ENCODE measurements at places on chromosomes 5 and 9.
A peak's percentile ranks its signal among the peaks of the same experiment; 100 is the strongest.

DNA sequence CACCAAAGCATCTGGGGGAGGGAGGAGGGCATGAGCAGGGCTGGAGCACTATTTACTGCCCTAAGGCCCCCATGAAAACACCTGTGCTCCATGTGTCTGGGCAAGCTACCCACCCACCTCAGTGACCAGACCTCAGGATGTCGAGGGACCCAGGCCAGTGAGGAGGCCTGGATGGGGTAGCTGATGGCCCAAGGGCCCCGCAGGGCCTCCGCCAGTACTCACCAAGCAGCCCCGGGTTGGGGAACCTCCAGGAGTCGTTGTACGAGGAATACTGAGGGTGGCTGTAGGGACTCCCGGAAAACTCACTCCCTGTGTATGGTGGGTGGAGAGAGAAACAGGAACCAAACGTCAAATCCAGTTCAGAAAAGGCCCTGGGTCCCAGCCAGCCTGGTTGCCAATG, 187.4 kb downstream of the PAX5 start:
- DNase-seq: no peak

DNA sequence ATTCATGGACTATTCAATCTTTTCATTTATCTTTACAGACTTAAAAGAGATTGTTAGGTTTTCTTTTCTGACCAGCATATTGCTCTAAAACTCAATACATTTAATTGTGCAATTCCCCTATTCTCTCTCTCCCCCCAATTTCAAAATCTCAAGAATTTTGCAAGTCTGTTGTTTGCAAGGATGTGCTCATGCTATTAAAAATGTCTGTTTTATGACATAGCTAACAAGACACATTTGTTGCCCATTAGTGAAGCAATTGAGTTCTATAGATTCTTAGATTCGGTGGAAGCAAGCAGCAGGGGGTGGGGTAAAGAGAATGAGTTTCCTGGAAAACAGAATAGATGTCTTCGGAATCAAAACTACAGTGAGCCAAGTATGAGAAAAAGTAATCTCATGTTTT, 8.5 kb upstream of the CSNK1A1 start:
- DNase-seq: no peak

DNA sequence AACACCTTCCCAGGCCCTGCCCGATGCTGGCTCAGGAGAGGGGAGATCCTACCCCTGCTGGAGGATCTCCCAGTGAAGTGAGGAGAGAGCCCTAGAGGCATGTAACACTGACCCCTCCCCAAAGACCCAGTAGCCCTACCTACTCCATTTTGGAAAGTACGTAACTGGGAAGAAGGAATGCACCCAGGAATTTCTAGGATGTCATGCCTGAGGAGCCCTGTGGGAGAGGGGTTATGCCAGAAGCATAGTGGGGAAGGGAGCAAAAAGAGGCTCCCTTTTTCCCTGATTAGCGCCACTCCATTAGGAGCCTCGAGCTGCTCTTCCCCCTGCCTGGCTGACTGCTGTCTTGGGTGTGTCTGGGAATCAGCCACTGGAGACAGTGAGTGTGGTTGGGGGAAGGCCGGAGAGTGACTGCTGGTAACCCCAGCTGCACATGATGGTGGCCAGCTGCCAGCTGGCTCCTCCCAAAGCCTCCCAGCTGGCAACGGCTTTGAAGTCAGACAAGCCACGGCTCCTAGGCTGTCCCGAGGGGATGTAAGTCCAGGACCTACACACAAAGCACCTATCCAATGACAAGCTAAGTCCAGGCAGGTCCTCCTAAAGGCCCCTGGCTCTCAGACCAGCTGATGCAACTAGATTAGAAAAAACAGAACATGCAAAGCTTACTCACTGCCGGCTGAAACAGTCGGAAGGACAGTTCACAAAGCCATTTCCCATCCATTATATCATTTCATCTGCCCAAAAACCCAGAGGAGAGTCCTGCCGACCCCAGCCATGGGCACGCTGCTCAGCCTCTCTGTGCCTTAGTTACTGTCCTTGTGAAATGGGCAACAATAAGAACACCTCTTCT, 136.5 kb upstream of the ABCA1 start:
- DNase-seq: peak; percentile 5

- no peak for DNase-seq
Observed at GRCh38 chr5:89994266-89994665, 415.3 kb downstream of the CETN3 start.

DNA sequence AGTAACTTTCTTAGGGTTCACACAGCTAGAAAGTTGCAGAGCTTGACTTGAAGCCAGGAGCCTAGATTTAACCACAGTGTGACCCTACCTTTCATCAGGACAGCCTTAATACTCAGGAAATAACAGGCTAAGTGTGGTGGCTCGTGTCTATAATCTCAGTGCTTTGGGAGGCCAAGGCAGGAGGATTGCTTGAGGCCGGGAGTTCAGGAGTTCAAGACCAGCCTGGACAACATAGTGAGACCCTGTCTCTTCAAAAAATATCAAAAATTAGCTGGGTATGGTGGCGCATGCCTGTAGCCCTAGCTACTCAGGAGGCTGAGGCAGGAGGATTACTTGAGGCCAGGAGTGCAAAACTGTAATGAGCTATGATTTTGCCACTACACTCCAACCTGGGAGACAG, 681.1 kb downstream of the MAT2B start:
- no peak for DNase-seq

DNA sequence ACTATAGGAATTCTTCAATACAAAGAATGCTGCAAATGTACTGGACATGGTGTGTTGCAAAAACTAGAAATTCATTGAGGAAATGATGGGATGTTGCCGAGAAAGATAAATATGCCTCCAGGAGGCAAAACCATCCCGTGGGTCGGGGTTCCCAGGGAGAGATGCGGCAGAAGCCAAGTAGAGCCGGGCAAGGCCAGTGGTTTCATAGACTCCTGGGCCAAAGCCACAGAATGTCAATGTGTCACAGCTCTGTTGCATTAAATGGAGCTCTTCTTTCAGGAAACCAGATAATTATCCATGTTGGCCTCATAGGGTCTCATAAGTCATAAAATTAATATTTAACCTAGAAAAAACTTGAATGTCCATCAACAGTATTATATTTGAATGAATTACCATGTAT, 419.5 kb upstream of the CDH10 start:
- DNase-seq: no peak

- no peak for DNase-seq
Observed at GRCh38 chr5:178271726-178272479, 39.3 kb upstream of the PHYKPL start.

DNA sequence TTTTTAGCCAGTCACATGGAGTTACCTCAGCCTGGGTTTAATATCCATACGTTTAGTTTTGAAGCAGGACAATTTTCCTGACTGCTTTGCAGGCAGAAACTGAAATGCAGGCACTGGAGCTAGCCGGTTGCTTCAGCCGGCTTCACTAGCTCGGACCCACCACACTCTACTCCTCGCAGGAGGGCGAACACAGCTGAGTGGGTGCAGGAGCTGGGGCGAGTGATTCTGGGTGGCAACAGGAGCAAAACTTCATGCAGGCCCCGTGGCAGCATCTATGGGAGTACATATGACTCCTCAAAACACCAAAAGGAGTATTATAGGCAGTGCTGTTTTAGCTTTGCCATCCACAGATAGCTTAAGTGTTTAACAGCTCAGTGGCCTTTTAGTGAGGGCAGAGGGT, 1211.8 kb upstream of the NUDT12 start:
- no peak for DNase-seq

- DNase-seq: no peak
Observed at GRCh38 chr9:79255651-79256260, 316.0 kb upstream of the TLE4 start.

GRCh38 chr5:25160891-25161290, 516.1 kb upstream of the CDH10 start:
- no peak for DNase-seq

All from endothelial cell (in vitro differentiated cells).